ENCODE measurements at places on chromosomes 6 and 20.

DNA sequence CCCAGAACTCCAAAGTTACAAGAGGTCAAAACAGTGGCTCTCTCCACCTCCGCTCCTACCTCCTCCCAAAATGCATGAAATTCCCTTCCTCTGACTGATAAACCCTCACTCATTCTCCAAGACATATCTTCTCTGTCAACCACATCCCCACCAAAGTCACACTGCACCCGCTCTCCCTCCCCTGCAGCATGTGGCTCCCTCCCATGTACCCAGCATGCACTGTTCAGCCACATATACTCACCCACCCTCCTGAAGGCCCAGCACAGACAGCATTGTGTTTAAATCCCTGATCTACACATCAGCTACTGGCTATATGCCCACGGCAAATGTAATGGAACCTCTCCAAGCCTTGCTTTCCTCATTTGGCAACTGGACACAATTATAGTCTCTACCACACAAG is 5.5 kb upstream of the POU5F1 start:
- no peak for DNase-seq

DNA sequence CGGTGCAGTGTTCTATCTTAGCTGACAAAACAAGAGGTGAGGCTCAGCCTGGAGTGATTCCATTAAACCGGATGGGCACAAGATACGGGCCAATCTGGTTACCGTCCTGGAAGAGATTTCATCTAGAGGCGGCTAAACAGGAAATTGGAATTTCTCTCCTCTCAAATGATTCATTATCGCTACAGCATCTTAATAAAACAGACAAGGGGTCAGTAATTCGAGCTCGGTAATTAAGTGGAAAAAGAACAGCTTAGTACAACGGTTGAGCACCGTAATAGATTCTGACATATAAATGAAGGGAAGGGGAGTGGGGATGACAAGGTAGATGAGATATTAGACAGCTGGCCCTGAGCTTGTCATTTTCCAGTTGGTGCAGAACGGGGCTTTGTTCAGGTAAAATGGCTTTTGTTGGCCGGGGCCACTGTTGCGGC is 137.2 kb downstream of the EDN3 start:
- no peak for DNase-seq

DNA sequence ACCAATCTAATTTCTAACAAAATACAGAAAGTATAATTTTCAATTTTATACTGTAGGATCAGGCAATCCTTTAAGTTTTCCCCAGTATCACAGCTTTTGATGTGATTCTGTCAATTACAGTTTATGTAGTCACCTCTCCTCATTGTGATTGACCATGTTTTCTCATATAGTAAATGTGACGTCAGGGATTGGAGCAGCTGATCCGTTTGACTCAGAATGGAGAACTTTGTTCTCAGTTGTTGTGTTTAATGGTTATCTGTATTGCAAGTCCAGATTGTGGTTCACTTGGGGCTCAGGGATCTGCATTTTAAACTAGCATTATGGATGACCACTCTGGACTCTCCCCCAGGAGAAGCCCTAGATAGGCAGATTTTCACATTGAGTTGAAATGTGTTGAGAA is 90.6 kb downstream of the DNAH8 start:
- no peak for DNase-seq

DNA sequence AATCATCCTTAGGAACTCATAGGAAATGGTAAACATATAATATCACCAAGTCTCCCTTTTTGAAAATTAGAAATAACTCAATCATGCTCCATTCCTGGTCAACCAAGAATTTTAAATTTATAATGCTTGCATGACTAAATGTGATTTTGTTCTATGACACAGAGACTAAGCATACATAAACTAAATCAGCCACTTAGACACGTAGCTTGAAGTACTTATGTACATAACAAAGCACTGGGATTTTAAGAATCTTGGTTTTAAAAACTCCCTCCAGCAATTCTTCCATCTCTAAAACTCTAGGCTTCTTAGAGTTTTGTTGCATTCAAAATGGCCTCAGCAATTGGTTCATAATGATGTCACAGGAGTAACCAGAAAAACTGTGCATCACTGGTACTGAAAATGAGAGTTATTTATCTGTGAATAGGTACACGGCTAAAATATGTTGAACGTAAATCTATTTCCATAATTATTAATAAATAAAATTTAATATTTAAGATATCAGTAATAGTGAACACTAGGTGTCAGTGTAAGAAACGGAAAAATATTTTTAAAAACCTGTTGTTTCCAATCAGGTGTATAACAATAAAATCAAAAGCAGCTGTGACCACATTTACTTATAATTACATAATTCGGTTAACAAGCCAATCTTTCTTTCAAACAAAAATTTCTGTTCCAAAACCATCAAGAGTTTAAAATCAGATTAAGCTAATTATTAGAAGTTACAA is 241.6 kb upstream of the RUNX2 start:
- DNase-seq, result no peak

GRCh38 chr6:8983202-8983688 is 547.9 kb upstream of the SLC35B3 start:
- DNase-seq, result peak; percentile 40

DNA sequence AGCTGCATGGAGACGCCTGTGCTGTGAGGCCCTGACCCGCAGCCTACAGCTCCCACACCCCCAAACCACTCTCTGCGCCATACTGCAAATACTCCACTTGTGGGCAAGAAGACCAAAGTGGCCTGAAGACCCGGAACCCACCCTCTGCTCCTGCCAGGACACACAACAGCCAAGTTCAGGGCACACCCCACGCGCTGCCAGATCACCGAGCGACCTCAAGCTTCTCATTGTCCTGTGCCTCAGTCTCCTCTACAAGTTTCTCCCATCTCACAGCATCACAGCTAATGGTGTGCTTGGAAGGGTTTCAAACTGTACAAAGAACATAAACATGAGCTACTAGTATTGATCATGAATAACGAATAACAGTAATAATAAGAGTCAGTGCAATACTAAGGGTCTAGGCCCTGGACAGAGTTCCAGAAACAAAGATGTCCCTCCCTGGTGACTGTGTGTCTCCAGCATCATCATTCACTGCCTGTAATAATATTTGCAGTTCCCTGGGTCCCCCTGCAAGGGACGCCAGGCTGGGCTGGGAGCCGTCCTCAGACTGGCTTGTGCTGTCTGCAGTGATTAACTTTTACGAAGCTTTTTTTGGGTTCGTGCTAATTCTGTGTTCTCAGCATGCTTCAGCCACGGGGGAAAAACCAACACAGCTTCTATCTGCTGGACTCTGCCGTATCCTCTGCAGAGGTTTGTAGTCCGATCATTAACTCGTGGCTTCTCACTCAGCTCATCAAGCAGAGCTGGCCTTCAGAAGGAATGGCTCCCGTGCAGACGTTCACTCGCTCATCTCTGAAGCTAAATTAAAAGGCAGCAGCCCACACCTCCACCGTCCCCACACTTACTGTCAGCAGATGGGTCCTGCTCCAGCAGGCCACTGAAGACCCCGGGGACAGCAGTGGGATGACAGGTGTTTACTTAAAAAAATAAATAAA is 81.6 kb upstream of the MPC1 start:
- DNase-seq, result no peak

Measured in activated naive CD8-positive, alpha-beta T cell treated with anti-CD3 and anti-CD28 coated beads for 36 hours (primary cell).